ENCODE measurements at places on chromosomes 2 and 18. TPM values are rescaled to one million over a fixed set of nuclear protein-coding genes. Genes with fewer than 3 reads are reported as not detected.
A peak's percentile ranks its signal among the peaks of the same experiment; 100 is the strongest.

The INPP5D gene
- total RNA-seq = 135 TPM

The ICA1L gene
- total RNA-seq = 4.5 TPM

- H3K27me3 ChIP-seq = peaks cover 24% of the 10 kb centered on the region
- no peak overlapping the region for H3K27ac ChIP-seq
- no peak overlapping the region for H3K4me3 ChIP-seq
- no peaks in the 10 kb centered on the region for H3K4me1 ChIP-seq
- H3K36me3 ChIP-seq = no peaks in the 10 kb centered on the region
Measured at GRCh38 chr2:169189132-169189531, 119.8 kb downstream of the DHRS9 start.

The PRPF40A gene
- 108 TPM for total RNA-seq

The PRSS56 gene
- not detected for total RNA-seq

The KDM3A gene
- total RNA-seq = 94.7 TPM

The GKN1 gene
- total RNA-seq = not detected

DNA sequence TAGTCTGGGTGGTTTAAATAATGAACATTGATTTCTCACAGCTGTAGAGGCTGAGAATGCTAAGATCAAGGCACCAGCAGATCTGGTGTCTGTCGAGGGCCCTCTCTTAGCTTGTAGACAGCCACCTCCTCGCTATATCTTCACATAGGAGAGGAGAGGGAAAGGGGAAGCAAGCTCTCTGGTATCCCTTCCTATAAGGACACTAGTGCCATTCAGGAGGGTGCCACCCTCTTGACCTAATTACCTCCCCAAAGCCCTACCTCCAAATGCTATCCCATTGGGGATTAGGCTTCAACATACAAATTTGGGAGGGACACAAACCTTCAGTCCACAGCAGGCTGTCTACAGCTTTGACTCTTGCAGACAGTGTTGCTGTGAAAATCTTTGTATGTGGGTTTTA lies 76.7 kb downstream of the BOLA3 start:
- H3K27ac ChIP-seq = no peak overlapping the region
- no peaks in the 10 kb centered on the region for H3K27me3 ChIP-seq
- H3K36me3 ChIP-seq = peaks cover 32% of the 10 kb centered on the region
- DNase-seq = no peak
- no peak overlapping the region for H3K4me3 ChIP-seq
- peaks cover 11% of the 10 kb centered on the region for H3K4me1 ChIP-seq

DNA sequence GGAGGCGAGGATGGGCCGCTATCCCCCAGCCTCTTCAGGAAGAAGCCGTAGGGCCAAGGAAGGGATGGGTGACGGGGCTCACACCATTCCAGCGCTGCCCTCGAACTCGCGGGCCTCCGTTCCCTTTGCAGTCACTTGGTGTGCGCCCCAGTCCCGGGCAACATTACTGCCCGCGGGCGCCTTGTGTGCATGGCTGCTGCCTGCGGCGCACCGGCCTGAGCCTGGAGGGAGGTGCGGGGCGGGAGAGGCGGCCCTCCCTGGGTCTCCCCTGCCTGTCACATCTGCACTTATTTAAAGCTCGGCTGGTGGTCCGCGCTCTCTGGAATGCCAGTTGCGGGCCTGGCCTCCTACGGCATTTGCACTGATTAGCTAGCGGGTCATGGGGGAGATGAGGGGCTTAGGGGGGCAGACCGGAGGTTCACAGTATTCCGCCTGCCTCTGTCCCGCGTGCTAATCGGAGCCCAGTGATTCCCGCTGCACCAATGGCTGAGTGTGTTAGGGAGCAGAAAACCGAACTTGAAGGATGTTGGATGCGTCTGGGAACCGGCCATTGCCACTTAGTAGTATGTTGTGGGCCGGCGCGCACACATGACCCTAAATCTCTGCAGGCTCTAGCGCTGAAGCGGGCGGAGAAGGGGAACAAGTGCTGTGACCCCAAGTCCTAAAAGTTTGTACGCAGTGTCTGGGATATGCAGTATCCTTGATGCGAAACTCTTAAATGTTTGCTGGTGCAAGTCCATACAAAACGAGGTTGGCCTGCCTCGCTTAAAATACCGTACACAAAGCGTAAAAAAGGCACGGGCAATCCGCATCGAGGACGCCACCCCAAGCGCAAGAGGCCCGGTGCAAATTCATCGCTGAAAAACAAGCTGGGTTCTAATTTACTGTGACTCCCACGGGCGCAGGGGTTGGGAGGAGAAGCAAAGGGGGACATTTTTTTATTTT lies 161.2 kb upstream of the SIX2 start:
- no peaks in the 10 kb centered on the region for H3K36me3 ChIP-seq
- no peak for DNase-seq
- peaks cover 2% of the 10 kb centered on the region for H3K4me1 ChIP-seq
- peaks cover 65% of the 10 kb centered on the region for H3K27me3 ChIP-seq

DNA sequence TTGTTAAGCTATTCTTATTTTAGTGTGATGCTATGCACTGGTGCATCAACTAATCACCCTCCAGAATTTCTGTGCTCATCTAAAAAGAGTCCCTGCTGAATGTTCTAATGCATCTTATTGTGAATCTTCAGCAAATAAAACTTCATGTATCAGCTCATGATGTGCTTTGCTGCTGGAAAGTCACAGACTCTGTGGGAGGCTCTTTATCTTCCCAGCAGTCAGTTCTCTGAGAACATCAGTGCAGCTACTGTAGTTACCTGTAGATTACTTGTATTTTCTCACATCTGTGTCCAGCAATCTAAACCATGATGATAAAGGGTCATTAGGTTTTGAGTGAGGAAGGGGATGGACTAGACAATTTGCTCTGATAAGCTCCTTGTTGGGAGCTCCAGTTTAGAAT lies 141.6 kb upstream of the SP3 start:
- DNase-seq = no peak
- H3K27me3 ChIP-seq = no peaks in the 10 kb centered on the region
- no peak overlapping the region for H3K27ac ChIP-seq

The LYG1 gene
- total RNA-seq = 2.5 TPM

DNA sequence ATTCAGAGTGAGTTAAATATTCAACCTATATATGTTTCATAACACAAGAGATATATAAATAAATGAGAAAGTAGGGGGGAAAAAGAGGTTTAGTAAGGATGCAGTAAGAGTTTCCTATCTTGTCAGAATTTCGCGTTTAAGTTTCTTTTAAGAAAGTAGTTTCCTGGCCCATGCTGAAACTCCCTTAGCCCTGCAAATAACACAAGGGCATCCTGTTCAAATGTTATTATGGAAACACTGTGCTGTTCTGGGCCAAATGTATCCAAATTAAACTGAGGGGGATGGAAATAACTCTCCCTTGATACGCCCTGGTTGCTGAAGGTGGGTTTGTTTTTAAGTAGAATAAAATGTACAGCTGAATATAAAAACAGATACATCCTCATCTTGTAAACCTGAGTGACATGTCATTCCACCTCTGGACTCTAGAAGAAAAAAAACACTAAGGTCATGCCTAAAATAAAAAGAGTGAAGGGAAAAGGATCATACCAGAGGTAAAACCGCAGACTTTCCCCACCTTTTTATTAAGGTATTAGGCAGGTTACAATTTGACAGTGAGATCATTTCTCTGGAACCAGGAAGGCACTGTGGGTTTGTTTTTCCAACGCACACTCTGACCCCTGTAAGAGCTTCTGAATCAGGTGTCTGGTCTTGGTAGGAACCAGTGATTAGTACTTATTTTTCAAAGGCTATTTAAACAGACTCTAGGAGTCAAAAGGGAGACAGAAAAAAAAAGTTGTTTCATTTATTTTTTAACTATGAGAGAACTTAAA lies 16.7 kb downstream of the BCL2 start:
- H3K4me1 ChIP-seq = peaks cover 80% of the 10 kb centered on the region
- H3K4me3 ChIP-seq = peak overlapping the region; percentile 68
- H3K27ac ChIP-seq = peak overlapping the region; percentile 71
- H3K36me3 ChIP-seq = peaks cover 61% of the 10 kb centered on the region

DNA sequence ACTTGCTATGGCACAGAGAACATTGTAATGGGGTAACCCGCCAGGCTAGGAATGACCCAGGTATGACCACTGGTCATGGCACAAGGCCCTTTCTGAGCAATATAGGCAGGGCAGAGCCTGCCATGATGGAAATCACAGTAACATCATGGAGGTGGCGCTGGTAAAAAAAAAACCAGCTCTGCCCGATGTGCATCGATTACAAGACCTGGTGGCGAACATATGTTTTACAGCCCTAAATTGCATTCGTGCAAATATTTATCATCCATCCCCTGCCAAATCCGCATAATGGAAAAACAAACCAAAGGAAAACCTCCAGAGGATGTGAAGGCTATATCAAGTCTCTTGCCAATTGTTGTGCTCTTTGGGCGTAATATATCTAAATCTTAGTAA lies 60.6 kb downstream of the SEMA4F start:
- no peaks in the 10 kb centered on the region for H3K36me3 ChIP-seq
- H3K4me1 ChIP-seq = peaks cover 8% of the 10 kb centered on the region
- H3K27me3 ChIP-seq = peaks cover 24% of the 10 kb centered on the region
- H3K4me3 ChIP-seq = peak overlapping the region; percentile 88
- H3K27ac ChIP-seq = no peak overlapping the region

GRCh38 chr2:215695861-215696260 lies 260.0 kb upstream of the FN1 start:
- peaks cover 2% of the 10 kb centered on the region for H3K27me3 ChIP-seq
- H3K4me3 ChIP-seq = no peak overlapping the region
- H3K27ac ChIP-seq = no peak overlapping the region
- DNase-seq = no peak
- H3K36me3 ChIP-seq = no peaks in the 10 kb centered on the region
- H3K4me1 ChIP-seq = no peaks in the 10 kb centered on the region

The EIF5B gene
- total RNA-seq = 40.9 TPM

The ITPRIPL1 gene
- 35.9 TPM for total RNA-seq

The CTDP1 gene
- 41.6 TPM for total RNA-seq

DNA sequence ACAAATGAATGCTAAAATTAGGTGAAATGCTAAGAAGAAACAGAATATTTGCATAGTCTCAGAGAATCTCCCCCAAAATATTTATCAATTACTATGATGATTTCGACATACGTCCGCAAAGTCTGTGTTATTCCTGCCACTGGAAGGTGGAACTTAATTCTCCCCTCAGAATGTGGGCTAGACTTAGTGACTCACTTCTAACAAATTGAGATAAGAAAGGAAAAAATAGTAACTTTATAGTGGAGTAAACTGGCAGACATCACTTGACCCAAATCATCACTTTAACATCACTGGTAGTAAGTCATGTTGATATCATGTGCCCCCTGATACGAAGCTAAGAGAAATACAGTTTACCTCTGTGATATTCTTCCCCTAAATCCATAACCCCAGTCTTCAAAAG lies 23.5 kb downstream of the HADHB start:
- no peak for DNase-seq
- no peaks in the 10 kb centered on the region for H3K27me3 ChIP-seq
- H3K4me1 ChIP-seq = peaks cover 3% of the 10 kb centered on the region
- peaks cover 20% of the 10 kb centered on the region for H3K36me3 ChIP-seq

GRCh38 chr2:98561902-98562695 lies 46.2 kb downstream of the COA5 start:
- peaks cover 40% of the 10 kb centered on the region for H3K36me3 ChIP-seq
- peaks cover 48% of the 10 kb centered on the region for H3K4me1 ChIP-seq
- no peaks in the 10 kb centered on the region for H3K27me3 ChIP-seq
- H3K4me3 ChIP-seq = no peak overlapping the region
- no peak overlapping the region for H3K27ac ChIP-seq

DNA sequence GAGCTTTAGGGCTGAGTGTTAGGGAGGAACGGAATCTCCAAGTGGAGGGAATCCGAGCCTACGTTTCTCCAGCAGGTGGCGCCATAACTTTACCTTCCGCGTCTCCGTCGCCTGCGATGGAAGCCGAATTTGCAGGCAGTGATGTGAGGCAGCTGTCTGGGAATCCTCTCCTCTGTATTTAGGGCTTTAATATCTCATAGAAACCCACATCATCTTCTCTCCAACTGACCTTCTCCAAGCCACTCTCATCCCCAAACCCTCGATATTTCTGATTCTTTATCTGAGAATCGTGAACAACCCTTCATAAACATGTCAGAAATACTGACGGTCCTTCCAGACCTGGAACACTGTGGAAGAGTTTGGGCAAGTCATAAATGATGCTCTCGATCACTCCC lies 27.5 kb downstream of the SIX2 start:
- peaks cover 14% of the 10 kb centered on the region for H3K27me3 ChIP-seq
- no peaks in the 10 kb centered on the region for H3K36me3 ChIP-seq
- no peak overlapping the region for H3K27ac ChIP-seq
- peak; percentile 67 for DNase-seq

The DUSP2 gene
- total RNA-seq = 50.2 TPM

The LCT gene
- 0.39 TPM for total RNA-seq

The AKAIN1 gene
- not detected for total RNA-seq

- no peaks in the 10 kb centered on the region for H3K27me3 ChIP-seq
- H3K36me3 ChIP-seq = peaks cover 39% of the 10 kb centered on the region
- peaks cover 19% of the 10 kb centered on the region for H3K4me1 ChIP-seq
Measured at GRCh38 chr2:68784915-68785314, 50.3 kb downstream of the ARHGAP25 start.

DNA sequence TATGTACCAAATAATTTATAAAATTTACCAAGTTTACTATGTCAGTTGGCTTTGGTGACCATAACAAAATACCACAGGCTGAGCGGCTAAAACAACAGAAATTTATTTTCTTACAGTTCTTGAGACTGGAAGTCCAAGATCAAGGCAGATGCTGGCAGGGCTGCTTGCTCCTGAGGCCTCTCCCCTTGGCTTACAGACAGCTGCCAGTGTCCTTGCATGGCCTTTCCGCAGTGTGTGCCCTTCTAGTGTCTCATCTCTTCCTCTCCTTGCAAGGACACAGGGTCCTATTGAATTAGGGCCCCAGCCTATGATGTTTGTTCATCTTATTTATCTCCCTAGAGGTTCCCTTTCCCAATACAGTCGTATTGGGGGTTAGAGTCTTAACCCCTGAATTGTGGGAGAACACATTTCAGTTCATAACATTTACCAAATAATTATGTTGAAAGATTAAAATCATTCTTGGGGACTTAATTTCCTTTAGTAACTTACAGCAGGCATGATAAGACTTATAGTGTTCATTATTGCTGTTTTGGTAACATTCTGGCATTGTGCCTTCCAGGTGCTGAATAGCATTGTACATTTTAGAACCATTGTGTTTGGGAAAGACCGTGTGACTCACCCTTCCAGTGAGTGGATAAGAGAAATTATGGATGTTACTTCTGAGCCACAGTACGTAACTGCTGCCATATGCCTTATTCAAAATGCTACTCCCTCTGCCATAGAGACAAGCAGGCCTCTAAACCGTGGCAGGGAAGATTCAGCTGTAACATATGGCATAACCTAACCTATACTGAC lies 317.5 kb downstream of the TMX3 start:
- no peak for DNase-seq
- no peaks in the 10 kb centered on the region for H3K36me3 ChIP-seq
- H3K4me3 ChIP-seq = no peak overlapping the region
- peaks cover 3% of the 10 kb centered on the region for H3K27me3 ChIP-seq

The GAD1 gene
- 1.9 TPM for total RNA-seq

GRCh38 chr18:23752796-23753195 lies 63.5 kb downstream of the LAMA3 start:
- no peaks in the 10 kb centered on the region for H3K4me1 ChIP-seq
- peaks cover 18% of the 10 kb centered on the region for H3K27me3 ChIP-seq
- no peak overlapping the region for H3K27ac ChIP-seq
- no peak for DNase-seq
- H3K4me3 ChIP-seq = no peak overlapping the region
